ENCODE measurements at places on chromosomes 2 and 18. TPM values are rescaled to one million over a fixed set of nuclear protein-coding genes. Genes with fewer than 3 reads are reported as not detected.

SFT2D3 gene
- total RNA-seq: 6.7 TPM

CACNB4 gene
- 4.3 TPM for total RNA-seq

- DNase-seq: no peak
- no peaks in the 10 kb centered on the region for H3K27me3 ChIP-seq
- H3K4me1 ChIP-seq: peaks cover 21% of the 10 kb centered on the region
- H3K27ac ChIP-seq: no peak overlapping the region
- no peak overlapping the region for H3K4me3 ChIP-seq
Measured at GRCh38 chr2:158463496-158464095, 6.8 kb downstream of the PKP4 start.

GRCh38 chr2:28658369-28658768, 93.3 kb upstream of the PPP1CB start:
- H3K27me3 ChIP-seq: no peaks in the 10 kb centered on the region
- H3K4me3 ChIP-seq: no peak overlapping the region
- no peaks in the 10 kb centered on the region for H3K36me3 ChIP-seq
- DNase-seq: peak; percentile 68
- H3K4me1 ChIP-seq: peaks cover 80% of the 10 kb centered on the region

DNA sequence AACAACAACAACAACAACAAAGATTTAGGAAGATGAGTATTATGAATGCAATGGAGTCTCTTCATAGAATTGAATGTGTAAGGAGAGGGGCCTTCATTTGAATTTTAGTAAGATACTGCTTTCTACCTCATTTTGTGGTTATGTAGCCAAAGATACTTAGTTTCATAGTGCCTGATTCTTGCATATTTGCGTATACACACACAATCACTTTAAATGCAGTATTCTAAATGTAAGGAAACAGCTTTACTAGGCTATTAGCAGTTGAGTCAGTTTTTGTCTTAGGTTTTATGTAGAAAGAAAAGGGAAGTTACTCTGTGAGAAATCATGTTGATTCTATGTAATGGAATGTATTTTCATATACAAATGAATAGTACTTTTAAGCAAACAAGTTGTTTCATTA, 80.5 kb downstream of the HAUS1 start:
- H3K4me1 ChIP-seq: peaks cover 62% of the 10 kb centered on the region
- H3K4me3 ChIP-seq: no peak overlapping the region
- H3K36me3 ChIP-seq: peaks cover 5% of the 10 kb centered on the region
- DNase-seq: no peak
- no peaks in the 10 kb centered on the region for H3K27me3 ChIP-seq
- H3K27ac ChIP-seq: no peak overlapping the region

GRCh38 chr2:113686537-113686936, 59.5 kb downstream of the RABL2A start:
- H3K27ac ChIP-seq: no peak overlapping the region
- H3K4me1 ChIP-seq: no peaks in the 10 kb centered on the region
- no peak overlapping the region for H3K4me3 ChIP-seq
- no peaks in the 10 kb centered on the region for H3K36me3 ChIP-seq

- no peaks in the 10 kb centered on the region for H3K36me3 ChIP-seq
- no peaks in the 10 kb centered on the region for H3K4me1 ChIP-seq
- H3K27ac ChIP-seq: no peak overlapping the region
- H3K27me3 ChIP-seq: no peaks in the 10 kb centered on the region
- no peak for DNase-seq
Measured at GRCh38 chr2:219028141-219028540, 13.2 kb downstream of the CFAP65 start.

DNA sequence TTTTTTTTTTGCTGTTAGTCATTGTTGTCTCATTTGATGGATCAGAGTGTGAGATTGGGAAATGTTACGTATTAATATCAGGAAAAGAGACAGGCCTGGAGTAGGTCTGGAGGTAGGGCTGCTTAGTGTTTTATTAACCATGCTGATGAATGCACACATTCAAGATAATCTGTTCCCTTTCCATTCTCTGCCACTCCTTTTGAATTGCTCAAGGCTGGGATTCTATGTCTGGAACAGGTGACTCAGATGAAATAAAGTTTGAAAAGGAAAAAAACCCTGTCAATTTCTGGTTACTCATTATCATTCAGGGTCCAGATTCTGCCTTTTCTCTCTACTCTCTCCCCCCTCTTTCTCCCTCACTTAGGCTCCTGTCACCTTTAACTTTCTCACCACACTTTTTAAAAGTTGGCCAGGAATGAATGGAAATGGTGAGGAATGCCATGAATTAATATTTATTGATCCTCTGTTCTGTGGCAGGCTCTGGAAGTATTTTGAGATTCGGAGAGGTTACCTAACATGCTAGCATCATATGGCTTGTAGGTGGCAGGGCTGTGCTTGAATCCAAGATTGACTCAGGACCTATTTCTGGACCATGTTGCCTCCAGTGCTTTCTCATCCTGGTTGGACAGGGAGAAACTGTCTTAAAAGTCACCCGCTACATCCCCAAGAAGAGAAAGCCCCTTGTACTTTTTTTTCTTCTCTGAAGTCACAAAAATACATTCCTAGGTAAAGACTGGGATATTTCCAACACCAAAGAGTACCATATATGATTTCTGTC, 40.2 kb downstream of the MAP4K4 start:
- H3K27ac ChIP-seq: peak overlapping the region; percentile 17
- no peaks in the 10 kb centered on the region for H3K27me3 ChIP-seq
- no peak for DNase-seq
- no peak overlapping the region for H3K4me3 ChIP-seq
- no peaks in the 10 kb centered on the region for H3K36me3 ChIP-seq

- no peak overlapping the region for H3K4me3 ChIP-seq
- H3K27ac ChIP-seq: no peak overlapping the region
- H3K36me3 ChIP-seq: no peaks in the 10 kb centered on the region
- no peak for DNase-seq
- H3K4me1 ChIP-seq: no peaks in the 10 kb centered on the region
Measured at GRCh38 chr2:227147023-227147422, 17.0 kb downstream of the COL4A4 start.

DNA sequence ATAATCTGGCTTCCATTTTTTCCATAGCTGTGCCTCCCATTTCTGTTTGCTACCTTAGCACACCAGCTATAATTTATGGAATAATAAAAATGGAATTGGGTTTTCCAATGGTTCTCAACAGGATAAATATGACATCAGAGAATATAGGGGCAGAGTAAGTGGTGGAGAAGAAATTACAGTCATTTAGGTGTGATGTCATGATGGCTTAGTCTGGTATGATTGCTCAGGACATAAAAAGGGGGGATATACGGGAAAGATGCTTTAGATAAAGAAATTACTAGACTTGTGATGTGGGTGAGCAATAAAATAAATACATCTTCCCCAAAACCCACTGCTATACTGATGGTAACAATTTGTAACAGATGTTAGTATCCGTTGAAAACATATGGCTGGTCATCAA, 21.6 kb upstream of the KIF5C start:
- no peaks in the 10 kb centered on the region for H3K27me3 ChIP-seq
- H3K4me3 ChIP-seq: no peak overlapping the region
- no peak for DNase-seq
- H3K36me3 ChIP-seq: no peaks in the 10 kb centered on the region

APOB gene
- 0.72 TPM for total RNA-seq

GRCh38 chr18:28691496-28691840, 514.5 kb upstream of the CDH2 start:
- no peaks in the 10 kb centered on the region for H3K27me3 ChIP-seq
- H3K4me3 ChIP-seq: no peak overlapping the region
- H3K36me3 ChIP-seq: no peaks in the 10 kb centered on the region
- H3K4me1 ChIP-seq: no peaks in the 10 kb centered on the region

DNA sequence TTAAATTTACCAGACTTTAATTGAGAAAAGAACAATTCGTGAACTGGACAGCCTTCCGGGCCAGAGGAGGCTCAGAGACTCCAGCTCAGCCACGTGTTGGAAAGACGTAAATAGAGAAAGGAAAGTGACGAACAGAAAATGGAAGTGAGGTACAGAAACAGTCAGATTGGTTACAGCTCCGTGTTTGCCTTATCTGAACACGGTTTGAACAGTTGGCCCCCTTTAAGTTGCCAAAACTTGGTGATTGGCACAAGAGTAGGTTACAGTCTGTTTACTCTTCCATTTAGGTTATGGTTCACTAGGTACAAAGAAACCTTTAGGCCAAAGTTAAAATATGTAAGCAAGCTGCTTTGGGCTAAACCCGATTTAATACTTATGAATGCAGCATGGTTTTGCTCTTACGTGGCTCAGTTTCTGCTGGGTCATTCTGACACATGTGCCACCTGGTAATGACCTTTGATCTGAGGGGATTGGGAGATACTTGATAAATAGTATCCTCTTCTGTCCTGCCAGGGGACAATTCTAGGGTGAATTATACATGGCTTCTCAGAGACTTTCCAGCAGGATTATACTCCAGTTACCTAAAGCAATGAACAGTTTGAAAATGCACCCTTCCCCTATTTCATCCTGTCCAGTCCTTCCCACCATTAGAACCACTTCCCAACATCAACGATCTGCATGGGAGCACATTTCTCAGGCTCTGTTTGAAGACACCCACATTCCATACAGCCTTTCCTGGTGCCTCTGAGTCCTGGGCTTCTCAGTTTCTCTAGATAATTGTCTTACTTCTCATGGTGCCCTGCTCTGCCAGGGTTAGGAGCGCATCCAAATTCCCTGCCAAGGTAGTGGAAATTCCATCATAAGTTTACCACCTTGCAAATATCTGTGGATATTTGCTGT, 65.1 kb upstream of the TGIF1 start:
- H3K36me3 ChIP-seq: no peaks in the 10 kb centered on the region
- H3K27me3 ChIP-seq: no peaks in the 10 kb centered on the region
- H3K4me3 ChIP-seq: no peak overlapping the region
- no peaks in the 10 kb centered on the region for H3K4me1 ChIP-seq
- DNase-seq: no peak

NEDD4L gene
- total RNA-seq: 197 TPM

DNA sequence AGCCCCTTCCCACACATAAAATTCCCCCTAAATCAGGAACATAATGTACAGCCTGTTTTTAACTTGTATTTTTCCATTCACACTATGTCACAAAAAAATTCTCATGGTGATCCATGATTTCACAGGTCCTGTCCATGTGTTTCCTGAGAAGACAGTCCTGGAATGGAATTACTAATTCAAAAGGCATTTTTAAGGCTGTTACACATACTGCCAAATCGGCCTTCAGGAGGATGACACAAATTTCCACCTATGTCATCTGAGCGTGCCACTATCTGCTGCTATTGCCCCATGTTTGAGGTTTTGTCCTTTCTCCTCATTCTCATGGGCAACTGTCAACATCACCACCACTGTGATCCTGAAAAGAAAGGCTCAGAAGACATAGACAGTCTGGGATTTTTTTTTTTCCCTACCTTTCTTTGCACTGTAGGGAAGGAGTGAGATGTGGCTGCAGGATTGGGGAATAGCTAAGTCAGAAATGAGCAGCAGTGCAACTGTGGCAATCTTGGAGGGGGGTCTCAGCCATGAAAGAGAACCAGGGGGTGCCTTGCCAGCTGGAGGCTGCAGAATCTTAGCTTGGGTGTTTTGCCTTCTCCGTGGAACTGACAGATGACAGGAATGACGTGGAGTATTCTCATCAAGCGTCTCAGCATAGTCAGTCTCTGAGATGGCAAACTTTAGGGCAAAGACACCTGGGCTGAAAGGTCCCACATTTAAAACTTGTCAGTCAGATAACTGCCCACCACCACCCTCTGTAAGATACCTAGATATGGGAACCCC, 73.4 kb downstream of the MARCHF4 start:
- H3K27me3 ChIP-seq: no peaks in the 10 kb centered on the region
- no peaks in the 10 kb centered on the region for H3K4me1 ChIP-seq
- DNase-seq: no peak

DNA sequence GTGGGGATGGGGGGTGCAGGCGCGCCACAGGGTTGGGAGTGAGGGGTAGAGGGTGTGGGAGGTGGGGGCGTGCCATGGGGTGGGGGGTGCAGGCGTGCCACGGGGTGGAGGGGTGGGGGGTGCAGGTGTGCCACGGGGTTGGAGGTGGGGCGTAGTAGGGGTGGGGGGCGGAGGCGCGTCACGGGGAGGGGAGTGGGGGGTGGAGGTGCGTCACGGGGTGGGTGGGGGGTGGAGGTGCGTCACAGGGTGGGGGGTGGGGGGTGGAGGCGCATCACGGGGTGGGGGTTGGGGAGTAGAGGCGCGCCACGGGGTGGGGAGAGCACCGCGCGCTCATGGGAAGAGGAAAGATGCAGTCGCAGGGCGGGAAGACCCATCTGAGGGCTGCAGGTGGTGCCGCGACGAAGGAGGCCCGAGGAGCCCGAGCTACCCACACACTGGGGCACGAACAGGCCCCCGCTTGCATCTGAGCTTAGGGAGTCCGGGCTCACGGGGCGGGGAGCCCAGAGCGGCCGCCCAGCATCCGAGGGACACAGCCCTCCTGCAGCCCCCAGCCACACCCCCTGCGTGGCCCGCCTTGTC, 37.5 kb downstream of the SNED1 start:
- H3K4me1 ChIP-seq: peaks cover 11% of the 10 kb centered on the region
- H3K4me3 ChIP-seq: peak overlapping the region; percentile 35
- no peaks in the 10 kb centered on the region for H3K27me3 ChIP-seq
- peaks cover 31% of the 10 kb centered on the region for H3K36me3 ChIP-seq

PPP1R7 gene
- 40.9 TPM for total RNA-seq

PARD6G gene
- 3.6 TPM for total RNA-seq

PLCD4 gene
- 4.6 TPM for total RNA-seq

- H3K27me3 ChIP-seq: peaks cover 14% of the 10 kb centered on the region
- no peak overlapping the region for H3K4me3 ChIP-seq
- no peaks in the 10 kb centered on the region for H3K36me3 ChIP-seq
- DNase-seq: peak; percentile 91
- peaks cover 62% of the 10 kb centered on the region for H3K4me1 ChIP-seq
Measured at GRCh38 chr2:237482485-237482884, 4.6 kb upstream of the MLPH start.

SPATA3 gene
- total RNA-seq: not detected

DNA sequence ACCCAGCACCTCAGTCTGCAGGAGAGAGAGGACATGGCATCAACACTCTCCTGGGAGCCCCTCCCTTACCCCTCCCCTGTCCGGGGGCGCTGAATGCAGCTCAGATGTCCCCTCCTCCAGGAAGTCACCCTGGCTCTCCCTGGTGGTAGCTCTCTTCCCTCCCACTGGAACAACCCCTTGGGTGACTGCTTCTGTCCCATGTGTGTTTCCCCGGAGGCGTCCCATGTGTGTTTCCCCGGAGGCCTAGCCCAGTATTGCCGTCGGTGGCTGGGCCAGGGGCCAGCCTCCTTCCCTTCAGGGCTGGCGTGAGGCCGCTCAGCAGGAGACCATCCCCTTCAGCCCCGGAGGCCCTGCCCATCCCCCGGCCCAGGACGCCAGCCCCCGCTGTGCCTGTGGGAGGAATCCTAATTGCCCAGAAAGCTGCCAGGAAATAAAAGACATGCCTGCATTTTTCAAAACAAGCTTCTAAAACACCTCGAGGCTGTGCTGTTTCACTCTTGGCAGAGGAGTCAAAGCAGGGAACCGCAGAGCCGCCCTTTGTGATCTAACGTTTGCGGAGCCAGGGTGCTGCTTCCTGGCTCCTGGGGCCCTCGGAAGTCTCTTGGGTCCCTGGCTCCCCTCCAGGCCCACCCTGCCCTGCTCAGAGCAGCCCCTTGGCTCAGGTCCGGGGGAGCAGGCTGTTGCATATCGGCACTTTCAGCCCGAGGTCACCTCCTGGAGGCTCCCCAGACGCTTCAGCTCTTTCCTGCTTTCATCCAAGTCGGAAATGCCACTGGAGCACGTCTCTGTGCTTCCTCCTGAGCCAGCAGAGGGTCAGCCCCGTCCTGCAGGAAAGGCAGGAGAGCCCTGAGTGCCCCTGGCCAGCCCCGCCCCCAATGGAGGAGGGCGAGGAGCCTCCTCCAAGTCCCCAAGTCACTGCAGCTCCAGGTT, 11.4 kb downstream of the SNED1 start:
- H3K27me3 ChIP-seq: no peaks in the 10 kb centered on the region
- peak overlapping the region; percentile 29 for H3K4me3 ChIP-seq
- H3K4me1 ChIP-seq: peaks cover 16% of the 10 kb centered on the region
- DNase-seq: peak; percentile 45

Data from stomach (tissue), 19 donors.